ENCODE measurements at places on chromosomes 13 and 19.
A peak's percentile ranks its signal among the peaks of the same experiment; 100 is the strongest.

DNA sequence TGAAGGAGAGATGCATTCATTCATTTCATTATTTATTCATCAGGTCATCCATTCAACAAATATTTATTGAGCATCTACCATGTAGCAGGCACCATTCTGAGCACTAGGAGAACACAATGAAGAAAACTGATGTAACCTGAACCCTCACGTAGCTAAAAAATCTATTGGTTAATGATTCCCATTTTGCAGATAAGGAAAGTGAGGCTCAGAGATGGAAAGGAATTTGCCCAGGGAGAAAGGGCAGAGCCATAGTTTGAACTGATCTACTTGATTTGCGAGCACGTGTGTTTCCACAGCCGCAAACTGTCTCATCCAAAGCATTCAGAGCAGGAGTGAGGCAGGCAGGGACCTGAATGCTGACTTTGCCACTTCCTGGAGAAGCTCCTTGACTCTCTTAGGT lies 2.7 kb downstream of the KLK8 start:
- DNase-seq, result no peak

GRCh38 chr13:110421696-110422385 lies 114.8 kb downstream of the COL4A2 start:
- DNase-seq, result no peak

- DNase-seq, result no peak
Observed at GRCh38 chr13:35480346-35480745, 3.9 kb upstream of the MAB21L1 start.

- peak; percentile 94 for DNase-seq
Observed at GRCh38 chr19:18436671-18437490, 1.1 kb downstream of the ISYNA1 start.

DNA sequence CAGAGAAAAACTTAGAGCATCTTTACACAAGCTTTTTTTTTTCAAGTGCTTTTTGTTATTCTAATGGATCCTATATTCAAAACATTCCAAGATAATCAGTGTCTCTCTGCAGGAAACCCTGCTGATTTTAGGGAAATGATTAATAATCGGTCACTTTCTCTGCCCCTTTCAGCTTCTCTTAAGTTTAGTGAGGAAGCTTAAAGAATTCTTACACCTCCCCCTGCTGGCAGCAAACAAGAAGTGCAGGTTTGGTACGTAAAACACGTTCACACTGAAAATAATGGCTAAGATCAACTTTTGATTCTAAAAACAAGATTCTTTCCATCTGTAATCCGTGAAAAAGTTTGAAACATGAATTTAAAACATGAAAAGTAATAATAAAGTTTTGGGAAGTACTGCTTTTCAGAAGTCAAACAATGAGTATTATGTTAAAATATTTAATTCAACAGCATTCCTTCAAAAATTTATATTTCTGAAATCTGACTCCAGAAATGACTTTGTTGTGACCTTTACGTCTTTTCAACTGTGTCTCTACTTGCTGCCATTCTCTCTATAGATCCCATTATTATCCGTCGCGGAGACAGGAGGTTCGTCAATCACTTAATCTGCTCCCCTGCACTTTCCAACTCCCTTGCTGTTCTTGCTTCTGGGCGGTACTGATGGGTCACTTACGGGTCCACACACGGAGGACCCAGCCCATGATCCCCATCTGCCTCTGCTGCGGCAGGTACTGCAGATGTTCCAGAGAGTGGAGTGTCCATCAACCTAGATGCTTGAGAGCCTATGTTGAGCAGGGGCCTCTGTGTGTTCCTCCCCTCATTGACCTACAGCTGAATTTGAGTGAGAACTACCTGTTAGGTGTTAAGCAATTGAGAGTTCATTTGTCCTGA lies 203.1 kb upstream of the EDNRB start:
- DNase-seq, result peak; percentile 39

DNA sequence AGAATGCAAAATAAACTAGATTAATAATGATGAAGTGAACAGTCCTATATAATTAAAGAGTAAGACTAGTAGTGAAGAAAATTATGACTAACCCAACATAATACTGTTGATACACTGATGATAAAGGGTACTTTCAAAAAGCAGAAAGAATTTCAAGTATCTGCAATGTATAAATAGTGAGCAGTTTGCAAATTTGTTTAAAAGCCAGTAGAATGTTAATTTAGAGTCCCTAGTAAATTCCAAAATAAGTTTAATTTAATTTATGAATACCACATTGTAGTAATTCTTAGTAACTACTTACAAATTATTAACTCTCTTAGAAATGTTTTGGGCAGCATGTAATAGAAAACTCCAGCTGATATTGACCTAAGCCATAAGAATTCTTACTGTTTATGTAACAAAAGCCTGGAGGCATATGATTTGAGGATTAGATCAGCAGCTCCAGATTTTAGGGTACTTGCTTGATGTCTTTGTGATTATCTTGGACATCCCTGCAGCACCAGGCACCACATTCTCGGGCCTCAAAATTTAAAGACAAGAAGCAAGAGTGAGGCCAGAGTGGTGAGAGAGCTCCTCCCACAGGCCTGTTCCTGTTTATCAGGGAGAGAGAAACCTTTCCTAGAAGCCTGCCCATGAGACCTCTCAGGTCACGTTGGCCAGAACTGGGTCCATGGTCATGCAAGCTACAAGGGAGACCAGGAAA lies 67.6 kb upstream of the TDRD3 start:
- peak; percentile 45 for DNase-seq

- no peak for DNase-seq
Observed at GRCh38 chr19:12224676-12225075, 61.8 kb downstream of the ZNF136 start.

GRCh38 chr19:47473336-47473735 lies 1.6 kb upstream of the SLC8A2 start:
- no peak for DNase-seq
